ENCODE measurements at places on chromosomes 2 and 18. TPM values are rescaled to one million over a fixed set of nuclear protein-coding genes. Genes with fewer than 3 reads are reported as not detected.

The BOLL gene
- total RNA-seq, result not detected

DNA sequence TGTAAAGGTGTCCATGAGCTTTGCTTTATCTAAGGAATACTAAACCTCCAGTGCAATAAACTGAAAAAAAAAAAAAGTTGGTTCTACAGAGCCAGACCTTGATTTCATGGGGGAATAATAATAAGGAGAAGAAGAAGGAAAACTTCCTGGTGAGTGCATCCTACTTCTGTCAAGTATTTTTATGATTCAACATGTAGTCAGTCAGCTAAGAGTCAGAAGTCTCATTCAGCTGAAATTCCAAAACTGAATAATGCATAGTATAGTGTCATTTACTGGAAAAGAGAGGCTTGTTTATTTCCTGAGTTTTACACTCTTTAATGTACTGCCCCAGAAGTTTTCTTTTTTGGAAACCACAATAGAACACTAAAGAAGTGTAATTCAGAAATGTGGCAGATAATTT, 77.8 kb upstream of the TACR1 start:
- DNase-seq, result no peak

- no peak for DNase-seq
These were observed 469.3 kb upstream of the MEX3C start for GRCh38 chr18:51666763-51667191.

DNA sequence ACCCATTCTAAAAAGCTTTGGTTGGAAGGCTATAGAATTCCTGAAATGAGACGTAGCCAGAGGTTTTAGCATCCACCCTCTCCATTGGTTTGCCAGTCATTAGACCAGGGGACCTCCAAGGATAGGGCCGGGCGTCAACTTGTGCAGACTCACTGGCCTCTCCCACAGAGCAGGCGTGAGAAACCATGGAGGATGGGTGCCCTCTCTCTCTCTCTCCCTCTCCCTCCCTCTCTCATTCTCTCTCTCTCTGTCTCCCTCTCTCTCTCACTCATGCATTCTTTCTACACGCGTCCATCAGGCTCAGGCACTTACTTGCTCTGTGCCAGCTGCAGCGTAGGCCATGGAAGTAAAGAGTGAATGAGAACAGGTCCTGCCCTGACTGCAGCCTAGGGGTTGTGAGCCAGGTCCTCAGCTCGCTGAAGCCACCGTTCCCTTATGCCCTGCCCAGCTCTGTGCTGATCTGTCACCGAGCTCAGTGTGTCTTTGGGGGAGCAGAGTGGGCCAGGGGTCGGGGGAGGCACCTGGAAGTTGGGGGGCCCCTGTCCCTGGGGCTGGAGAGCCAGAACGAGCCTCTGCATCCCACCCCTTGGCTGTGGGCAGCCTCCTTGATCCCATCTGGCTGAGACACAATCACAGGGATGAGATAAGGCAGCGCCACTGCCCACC, 304.4 kb upstream of the HS6ST1 start:
- DNase-seq, result peak; percentile 51

DNA sequence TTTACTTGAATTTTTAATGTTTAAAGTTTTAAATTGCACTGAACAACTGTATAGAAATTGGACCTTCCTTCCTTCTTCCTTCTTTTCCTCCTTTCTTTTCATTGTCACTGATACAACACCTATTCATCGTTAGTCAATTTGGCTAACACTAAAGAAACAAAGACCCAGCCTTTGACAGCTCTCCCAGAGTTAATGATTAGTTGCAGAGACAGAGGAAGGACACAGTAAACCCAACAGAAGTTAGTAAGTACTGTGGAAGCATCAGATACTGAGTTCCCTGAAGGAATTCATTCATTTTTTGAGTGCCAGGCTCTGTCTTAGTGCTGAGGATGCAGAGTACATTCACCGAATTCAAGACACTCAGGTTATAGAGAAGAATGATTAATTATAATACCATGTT, 77.9 kb upstream of the RAB27B start:
- DNase-seq, result no peak

DNA sequence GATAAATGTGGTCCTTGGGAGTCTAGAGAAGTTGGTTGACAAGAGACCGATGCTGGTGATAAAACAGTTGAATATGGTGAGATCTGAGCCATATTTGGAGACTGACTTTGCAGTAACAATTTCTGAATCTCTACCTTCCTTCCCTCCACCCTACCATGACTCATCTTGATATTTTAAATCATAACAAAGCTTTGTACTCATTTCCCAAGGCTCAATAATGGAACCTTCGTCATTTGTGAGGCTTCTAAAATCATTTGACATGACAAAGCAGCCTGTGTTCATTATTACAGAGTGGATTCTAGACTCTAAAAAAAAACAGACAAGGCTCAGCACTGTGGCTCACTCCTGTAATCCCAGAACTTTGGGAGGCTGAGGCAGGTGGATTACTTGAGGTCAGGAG, 38.5 kb upstream of the PDCL3 start:
- DNase-seq, result no peak

DNA sequence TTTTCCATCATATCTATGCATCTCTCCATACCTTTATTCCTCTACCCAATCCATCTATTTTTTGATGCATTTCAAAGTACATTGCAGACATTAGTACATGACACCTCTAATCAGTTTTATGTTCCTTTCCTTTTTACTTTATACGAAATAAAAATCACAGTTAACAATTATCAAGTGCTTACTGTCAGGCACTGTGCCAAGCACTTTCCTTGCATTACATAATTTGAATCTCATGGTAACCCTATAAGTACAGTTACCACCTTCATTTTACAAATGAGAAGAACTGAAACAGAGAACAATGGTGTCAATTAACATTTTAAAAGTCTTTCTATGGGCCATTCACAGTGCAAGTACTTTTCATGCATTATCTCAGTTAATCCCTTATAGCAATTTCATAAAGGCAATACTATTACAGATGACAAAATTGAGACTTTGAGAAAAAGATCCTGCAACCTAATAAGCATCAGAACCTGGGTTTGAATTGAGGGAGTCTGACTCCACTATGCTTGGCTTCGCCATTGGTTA, 544.4 kb upstream of the TNP1 start:
- DNase-seq, result no peak

GRCh38 chr2:64865073-64865830, 123.9 kb upstream of the SLC1A4 start:
- DNase-seq, result no peak

DNA sequence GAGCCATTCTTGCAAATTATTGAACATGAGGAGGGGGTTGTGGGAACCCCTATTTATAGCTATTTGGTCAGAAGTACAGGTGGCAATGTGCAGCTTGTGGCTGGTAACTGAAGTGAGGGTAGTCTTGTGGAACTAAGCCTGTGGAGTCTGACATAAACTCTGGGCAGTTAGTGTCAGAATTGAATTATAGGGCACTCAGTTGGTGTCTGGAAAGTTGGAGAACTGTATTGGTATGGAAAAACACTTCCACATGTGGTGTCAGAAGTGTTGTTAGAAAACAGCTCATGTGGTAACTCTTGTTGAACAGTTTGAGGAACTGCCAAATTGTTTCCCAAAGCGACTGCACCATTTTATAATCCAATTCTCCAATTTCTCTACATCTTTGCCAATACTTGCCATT, 7.5 kb downstream of the RALBP1 start:
- DNase-seq, result no peak

DNA sequence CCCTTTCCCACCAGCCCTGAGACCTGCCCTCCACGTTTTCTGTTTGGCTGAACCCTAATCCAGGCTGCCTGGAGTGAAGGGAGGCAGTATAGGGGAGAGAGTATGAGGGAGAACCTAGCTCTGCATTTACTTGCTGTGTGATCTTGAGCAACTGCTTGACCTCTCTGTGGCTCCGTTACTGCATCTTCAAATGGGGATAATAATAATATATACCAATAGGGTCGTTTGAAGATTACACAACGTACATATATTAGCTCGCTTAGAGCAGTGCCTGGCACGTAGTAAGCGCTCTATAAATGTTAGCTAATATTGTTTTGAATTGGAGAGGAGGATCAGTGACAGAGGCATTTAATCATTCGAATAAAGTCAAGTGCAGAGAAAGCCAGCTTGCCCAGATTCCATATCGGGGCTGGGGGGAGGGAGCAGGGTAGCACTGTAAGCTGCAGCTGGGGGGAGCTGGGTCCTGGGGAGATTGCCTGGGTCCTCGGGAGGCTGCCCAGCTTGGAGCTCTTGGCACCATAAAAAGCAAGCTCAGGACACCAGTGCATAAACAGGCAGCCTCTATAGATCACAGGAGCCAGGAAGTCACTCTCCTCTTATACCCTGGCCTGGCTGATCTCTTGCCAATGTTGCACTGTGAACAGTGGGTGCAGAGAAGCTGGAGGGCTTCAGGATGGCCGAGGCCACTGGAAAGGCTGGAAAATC, 19.1 kb downstream of the KCNK3 start:
- no peak for DNase-seq

DNA sequence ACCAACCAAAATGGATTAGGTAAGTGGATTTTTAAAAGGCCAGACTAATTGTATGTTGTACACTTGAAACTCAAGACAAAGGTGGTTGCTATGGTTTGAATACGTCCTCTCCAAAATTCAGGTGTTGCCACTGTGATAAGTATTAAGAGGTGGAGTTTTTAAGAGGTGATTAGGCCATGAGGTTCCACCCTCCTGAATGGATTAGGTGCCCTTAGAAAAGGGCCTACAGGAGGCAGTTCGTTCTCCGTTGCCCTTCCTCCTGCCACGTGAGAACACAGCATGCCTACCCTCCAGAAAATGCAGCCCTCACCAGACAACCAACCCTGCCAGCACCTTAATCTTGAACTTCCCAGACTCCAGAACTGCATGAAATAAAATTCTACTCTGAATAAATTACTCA, 51.2 kb downstream of the CHMP3 start:
- no peak for DNase-seq

GRCh38 chr2:205245001-205245400, 437.3 kb upstream of the NRP2 start:
- DNase-seq, result no peak

DNA sequence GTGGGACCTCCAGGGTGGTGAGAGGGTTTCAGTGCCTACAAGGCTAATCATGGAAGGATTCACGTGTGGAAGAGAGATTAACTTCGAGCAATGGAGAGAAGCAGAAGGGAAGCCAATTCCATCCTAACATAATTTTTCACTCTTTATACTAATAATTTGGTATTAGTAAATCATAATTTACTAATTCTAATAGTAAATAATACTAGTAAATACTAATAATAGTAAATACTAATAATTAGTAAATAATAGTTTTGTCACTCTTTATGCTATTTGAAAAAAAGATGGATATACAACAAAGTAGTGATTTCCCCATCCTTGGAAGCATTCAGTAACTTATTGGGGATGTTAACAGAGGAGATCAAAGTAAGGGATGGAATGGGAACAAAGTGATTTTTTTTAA, 6.4 kb upstream of the SAG start:
- no peak for DNase-seq

The LINC00305 gene
- not detected for total RNA-seq

The ANKRD30B gene
- total RNA-seq, result not detected

- DNase-seq, result no peak
These were observed 178.0 kb downstream of the MCFD2 start for GRCh38 chr2:46737577-46737976.

DNA sequence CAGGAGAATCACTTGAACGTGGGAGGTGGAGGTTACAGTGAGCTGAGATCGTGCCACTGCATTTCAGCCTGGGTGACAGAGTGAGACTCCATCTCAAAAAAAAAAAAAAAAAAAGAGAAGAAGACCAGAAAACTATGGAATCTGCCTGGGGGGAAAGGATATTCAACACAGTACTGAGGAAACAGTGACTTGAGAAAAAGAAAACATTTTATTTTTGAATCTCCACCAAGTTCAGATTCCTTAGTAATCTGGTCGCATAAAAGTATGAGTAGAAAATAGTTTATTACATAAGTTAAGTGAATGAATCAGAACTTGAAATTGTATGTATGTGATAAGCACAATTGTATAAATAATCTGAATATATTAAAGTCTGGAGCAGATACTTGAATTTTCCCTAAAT, 13.0 kb upstream of the HAT1 start:
- no peak for DNase-seq

DNA sequence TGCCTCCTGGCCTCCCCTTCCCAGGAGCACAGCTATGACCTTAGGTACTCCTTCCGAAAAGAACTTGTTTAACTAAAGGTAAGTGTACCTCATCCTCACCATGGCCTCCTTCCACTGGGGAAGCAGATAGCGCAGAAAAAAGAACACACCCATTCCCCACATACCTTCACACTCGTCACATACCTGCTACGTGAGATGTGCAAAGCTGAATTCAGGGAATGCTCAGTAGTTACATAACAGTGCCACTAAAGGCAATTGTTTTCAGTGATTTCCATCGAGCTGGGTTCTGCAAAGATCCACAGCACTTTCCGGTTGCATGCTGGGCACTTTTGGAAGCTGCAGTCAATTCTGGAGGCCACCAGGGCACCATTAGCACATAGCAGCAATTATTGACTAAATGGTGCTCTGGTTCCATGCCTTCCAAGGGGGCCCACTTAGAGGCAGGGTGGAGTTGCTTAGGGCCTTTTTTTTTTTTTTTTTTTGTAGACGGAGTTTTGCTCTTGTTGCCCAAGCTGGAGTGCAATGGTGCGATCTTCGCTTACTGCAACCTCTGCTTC, 41.0 kb downstream of the PAX8 start:
- no peak for DNase-seq

The ARHGAP28 gene
- 17.9 TPM for total RNA-seq

DNA sequence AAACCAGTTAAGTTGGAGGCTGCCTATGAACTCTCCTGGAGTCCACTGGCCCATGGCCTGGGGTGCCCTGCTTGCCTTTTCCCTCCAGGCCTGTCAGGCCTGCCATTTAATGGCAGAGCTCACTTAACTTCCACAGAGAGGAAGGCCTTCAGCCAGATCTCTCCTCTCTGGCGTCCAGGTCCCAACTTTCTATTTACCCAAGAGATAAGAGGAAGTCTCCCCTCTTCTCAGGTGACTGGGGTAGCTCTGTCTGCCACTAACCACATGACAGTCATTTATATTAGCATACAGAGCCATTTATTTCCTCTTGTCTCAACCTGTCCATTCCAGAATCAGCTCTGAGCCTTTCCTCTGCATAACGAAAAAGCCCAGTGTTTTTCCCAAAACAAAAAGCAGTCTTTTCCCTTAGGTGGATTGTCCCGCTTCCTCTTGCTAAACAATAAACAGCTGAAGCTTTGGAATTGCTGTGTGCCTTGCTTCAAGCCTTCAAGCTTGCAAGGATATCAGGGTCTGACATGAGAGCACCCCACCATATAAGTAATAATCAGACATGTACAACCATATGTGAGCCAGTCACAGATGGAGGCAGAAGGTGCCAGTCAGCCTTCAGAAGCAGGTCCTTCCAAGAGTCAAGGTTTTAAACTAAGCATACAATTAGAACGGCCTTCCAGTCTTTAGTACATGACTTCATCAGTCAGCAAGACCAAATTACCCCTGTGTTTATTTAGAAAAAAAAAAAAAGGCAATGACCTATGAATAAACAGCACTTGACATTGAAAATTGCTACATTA, 71.2 kb upstream of the STPG4 start:
- DNase-seq, result no peak

The ZSWIM2 gene
- total RNA-seq, result not detected

The NEU4 gene
- 1.3 TPM for total RNA-seq

The ALPI gene
- total RNA-seq, result not detected

- no peak for DNase-seq
These were observed 292.4 kb downstream of the TRIB2 start for GRCh38 chr2:13009027-13009642.

Data from chondrocyte (in vitro differentiated cells).